Endodermal cell (in vitro differentiated cells): ENCODE measurements at places on chromosomes 13 and 19.

- DNase-seq = no peak
Measured at GRCh38 chr13:42569576-42570344, 4.2 kb upstream of the TNFSF11 start.

DNA sequence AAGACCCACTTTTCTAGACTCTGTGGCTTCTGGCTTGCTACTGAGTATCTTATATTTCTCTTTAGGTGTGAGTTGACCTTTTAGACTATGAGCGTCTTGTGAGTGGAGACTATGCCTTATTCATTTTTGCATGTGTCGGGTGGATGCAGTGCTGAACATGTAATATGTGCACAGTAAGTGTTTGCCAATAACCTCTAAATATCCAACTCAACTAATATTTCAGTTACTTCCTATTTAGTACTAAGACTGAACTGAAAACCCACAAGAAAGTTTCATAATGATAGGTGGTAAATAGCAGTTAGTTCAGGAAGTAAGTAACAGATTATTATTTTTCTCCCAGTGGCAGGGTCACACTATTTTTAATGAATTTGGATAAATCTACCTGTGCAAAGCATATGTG lies 269.3 kb downstream of the KCNRG start:
- no peak for DNase-seq

DNA sequence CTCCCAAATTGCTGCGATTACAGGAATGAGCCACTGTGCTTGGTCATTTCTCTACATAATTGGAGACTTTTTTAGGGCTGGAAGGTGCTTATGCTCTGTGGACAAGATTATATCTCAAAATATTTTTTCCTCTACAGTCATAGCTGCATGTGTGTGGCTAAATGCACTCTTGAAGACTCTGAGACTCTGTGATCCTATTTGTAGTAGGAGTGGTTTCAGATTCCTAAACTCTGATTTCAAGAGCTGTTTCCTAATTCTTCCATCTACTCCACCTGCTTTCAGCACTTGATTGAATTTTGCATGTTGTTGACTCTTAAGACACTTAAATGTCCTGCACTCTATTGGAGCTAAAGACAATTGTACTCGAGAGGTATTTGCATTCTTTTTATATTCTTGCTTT lies 78.0 kb downstream of the KLF5 start:
- no peak for DNase-seq

DNA sequence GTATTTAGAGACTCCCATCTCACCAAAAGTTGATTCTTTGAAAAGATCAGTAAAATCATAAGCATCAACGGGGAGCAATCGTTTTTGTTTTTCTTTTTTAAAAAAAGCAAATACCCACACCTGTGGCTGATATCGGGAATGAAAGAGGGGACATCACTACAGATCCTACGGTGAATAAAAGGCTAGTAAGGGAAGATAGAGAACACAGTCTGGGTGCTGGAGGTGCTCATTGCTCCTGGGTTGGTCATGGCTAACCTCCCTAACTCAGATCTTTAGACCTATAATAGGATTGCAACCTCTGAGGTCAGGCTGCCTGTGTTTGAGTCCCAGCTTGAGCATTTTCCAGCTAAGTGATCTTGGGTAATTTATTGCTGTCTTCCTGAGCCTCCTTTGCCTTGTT lies 1.1 kb downstream of the EHD2 start:
- no peak for DNase-seq

DNA sequence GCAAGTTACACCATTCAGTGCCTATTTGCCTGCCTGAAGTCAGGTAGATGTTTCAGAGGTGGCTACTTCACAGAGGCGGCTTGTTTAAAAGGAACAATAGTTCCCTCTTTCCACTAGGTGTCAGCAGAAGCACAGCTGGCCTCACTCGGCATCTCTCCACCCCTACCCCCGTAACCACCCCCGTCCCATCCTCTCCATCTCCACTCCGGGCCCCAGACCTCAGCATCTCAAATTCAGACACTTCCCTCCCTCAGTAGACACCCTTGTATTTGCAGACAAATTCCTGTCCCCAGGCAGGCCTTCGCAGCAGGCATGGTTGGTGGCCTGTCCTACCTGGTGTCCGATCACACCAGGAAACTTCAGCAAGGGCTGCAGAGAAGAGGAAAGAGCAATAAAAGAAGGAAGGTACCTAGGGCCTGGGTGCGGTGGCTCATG lies 9.1 kb upstream of the DPP9 start:
- DNase-seq = peak; percentile 85

DNA sequence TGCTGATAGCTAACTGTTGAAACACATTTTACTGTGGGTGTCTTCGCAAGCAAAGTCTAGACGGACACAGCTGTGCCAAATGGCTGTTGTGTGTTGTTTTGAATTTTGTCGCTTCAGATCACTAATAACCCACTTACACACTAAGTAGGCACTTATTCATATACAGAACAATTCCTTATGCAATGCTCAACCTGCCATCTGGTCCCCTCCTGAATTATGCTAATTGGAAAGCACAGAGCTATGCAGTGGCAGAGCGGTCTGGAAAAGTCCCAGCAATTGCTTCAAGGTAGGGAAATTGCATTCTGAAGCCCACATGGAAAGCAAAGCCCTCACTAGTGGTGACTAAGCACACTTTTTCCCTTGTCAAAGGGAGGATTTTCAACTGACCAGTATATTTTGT lies 69.9 kb downstream of the C13orf42 start:
- peak; percentile 20 for DNase-seq
